ENCODE measurements at places on chromosomes 5 and 9. TPM values are rescaled to one million over a fixed set of nuclear protein-coding genes. Genes with fewer than 3 reads are reported as not detected.

DNA sequence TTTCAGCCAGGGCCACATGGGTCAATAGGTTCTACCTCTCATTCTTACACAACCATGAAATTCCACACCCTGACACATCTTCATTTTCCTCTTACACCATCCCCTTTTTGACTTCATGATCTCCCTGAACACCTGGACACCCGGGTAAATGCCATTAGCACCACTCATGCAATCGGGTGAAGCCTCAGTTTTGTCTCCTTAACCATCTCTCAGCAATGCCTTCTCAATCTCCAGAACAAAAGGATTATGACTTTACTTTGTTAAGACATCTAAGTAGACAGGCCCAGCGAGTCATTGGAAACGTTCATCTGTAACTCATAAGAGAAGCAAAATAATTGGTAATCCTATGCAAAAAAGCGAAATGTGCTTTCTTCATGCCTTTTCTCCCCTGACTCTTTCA lies 49.9 kb downstream of the ADAMTS12 start:
- no peak for DNase-seq

The HEMGN gene
- total RNA-seq, result 0.83 TPM

GRCh38 chr5:126686451-126687126 lies 85.8 kb downstream of the PHAX start:
- DNase-seq, result no peak

GRCh38 chr9:35257986-35258659 lies 96.3 kb downstream of the UNC13B start:
- DNase-seq, result no peak

The CDKN2B-AS1 gene
- total RNA-seq, result 2.6 TPM

DNA sequence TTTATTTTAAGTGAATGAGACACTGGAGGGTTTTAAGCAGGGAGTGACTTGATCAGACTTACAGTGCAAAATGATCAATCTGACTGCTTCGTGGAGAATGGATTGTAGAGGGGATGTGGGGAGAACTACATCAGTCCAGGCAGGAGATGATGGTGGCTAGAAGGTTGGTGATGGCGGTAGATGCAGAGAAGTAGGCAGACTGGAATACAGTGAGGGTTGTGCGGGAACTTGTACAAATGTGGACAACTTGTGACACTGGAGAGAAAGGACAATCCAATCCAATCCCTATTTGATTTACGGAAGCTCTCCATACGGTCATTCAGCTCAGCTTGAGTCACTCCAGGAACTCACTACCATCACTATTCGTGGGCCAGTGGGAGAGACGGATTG lies 593 bp downstream of the TIGD6 start:
- DNase-seq, result no peak

The IRX2 gene
- total RNA-seq, result not detected

- no peak for DNase-seq
Observed at GRCh38 chr9:12448246-12448645, 244.9 kb upstream of the TYRP1 start.

The ZFP37 gene
- total RNA-seq, result 0.81 TPM
